D721Med (cell line): ENCODE measurements at places on chromosomes 2 and 18.

- DNase-seq, result peak; percentile 70
Observed at GRCh38 chr2:218883491-218884490, 3.1 kb downstream of the WNT10A start.

DNA sequence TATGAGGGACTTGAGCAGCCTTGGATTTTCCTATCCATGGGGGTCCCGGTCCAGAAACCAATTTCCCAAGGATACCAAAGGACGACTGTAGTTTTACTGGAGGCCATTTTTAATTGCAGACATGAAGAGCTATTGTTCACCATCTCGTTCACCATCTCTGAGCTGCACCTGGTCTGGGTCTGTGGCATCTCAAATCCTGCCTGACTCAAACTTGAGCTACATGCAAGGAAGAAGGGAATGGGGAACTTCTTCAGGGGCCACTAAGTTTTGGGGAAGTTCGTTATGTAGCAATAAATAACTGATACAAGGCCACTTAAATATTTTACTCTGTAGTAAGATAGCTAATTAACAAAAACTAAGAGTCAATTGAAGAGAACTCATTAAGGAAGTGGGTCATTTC lies 2.1 kb upstream of the SMCHD1 start:
- no peak for DNase-seq

GRCh38 chr2:71526141-71526540 lies 72.8 kb downstream of the DYSF start:
- DNase-seq, result no peak

- no peak for DNase-seq
Observed at GRCh38 chr2:47346-47725, 1.0 kb upstream of the FAM110C start.

GRCh38 chr2:69470911-69471310 lies 33.7 kb upstream of the NFU1 start:
- DNase-seq, result no peak

- DNase-seq, result no peak
Observed at GRCh38 chr2:20484034-20484617, 37.3 kb downstream of the RHOB start.

GRCh38 chr2:182173944-182174622 lies 188.4 kb downstream of the PPP1R1C start:
- DNase-seq, result no peak

DNA sequence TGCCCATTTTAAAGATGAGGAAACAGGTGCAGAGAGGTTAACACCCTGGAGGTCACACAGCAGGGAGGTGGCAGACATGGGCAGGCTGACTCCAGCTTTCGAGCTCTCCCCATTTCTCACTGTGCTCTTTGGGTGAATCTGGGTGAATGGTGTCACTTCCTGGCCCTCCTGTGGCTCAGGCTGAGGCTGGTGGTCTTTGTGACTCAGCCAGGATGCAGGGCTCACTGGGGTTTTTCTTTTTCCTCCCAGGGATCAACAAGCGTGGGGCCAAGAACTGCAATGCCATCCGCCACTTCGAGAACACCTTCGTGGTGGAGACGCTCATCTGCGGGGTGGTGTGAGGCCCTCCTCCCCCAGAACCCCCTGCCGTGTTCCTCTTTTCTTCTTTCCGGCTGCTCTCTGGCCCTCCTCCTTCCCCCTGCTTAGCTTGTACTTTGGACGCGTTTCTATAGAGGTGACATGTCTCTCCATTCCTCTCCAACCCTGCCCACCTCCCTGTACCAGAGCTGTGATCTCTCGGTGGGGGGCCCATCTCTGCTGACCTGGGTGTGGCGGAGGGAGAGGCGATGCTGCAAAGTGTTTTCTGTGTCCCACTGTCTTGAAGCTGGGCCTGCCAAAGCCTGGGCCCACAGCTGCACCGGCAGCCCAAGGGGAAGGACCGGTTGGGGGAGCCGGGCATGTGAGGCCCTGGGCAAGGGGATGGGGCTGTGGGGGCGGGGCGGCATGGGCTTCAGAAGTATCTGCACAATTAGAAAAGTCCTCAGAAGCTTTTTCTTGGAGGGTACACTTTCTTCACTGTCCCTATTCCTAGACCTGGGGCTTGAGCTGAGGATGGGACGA lies 13.2 kb downstream of the ITM2C start:
- DNase-seq, result no peak

- DNase-seq, result no peak
Observed at GRCh38 chr2:11559066-11559785, 25.4 kb downstream of the GREB1 start.

DNA sequence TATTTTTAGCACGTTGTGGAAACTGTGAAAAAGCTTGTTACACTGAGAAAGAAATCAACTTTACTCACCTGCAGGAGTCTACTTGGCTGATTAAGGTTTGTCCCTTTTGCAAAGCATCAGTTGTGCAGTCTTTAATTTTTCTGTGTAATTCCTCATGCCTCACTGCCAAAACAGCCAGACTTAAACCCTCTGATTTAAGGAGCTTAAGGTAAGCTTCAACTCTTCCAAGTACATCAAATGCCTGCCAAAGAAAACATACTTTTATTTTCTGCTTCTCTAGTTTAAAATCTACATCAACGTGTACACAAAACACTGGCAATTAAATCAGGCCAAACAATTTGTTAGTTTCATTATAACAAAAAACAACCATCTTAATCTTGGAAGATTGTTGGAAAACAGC lies 98.0 kb upstream of the TTN start:
- DNase-seq, result no peak

DNA sequence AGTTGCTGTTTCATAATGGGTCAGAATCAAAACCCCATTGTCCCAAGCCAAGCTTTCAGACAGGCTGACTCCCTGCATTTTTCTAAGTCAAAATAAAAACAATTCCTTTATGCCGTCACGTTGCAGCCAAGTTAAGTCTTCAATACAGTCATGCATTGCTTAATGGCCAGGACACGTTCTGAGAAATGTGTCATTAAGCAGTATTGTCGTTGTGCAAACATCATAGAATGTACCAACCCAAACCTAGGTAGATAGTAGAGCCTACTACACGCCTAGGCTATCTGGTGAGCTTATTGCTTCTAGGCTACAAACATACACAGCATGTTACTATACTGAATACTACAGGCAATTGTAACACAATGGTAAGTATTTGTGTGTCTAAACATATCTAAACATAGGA lies 160.4 kb upstream of the FOSL2 start:
- no peak for DNase-seq

DNA sequence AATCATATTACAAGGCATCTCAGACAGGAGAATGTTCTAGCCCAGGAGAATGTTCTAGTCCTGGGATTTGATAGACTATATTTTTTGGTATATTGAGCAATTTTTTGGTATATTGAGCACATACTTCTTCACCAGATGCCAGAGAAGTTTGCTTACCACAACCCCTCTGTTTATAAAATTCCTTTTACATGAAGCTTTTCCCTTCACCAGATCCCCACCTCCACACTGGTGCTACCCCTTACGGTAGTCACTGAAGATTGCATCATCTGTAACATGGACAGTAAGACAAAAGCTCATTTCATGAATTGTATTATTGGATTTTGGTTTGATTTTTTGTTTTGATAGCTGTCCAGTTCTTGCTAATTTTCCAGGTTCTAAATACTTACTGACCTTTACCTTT lies 7.2 kb upstream of the HNMT start:
- no peak for DNase-seq

GRCh38 chr2:122105877-122106206 lies 350.4 kb downstream of the TSN start:
- no peak for DNase-seq

GRCh38 chr2:170026361-170026760 lies 151.6 kb upstream of the MYO3B start:
- DNase-seq, result no peak

- DNase-seq, result no peak
Observed at GRCh38 chr2:85761-86160, 39.5 kb upstream of the FAM110C start.

- no peak for DNase-seq
Observed at GRCh38 chr2:71548646-71549425, 95.5 kb downstream of the DYSF start.

GRCh38 chr2:171571721-171572120 lies 49.4 kb downstream of the CYBRD1 start:
- DNase-seq, result no peak

- no peak for DNase-seq
Observed at GRCh38 chr18:67651438-67651837, 134.9 kb upstream of the DSEL start.

GRCh38 chr2:99576775-99577174 lies 87.0 kb upstream of the REV1 start:
- DNase-seq, result no peak

DNA sequence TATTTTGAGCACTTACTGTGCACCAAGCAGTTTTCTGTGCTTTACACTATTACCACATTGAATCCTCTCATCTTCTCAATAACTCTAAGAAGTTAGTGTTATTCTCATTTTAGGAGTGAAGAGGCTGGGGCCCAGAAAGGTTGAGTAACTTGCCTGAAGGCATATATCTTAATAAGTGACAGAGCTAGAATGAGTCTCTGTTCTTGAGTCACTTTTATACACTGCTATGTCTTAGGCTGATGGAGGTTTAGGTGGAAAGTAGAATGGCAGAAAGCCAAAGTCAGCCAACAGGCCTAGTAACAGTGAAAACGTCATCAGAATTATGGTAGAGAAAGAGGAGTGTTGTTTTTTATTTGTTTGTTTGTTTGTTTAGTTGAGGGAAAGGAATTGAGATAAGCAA lies 27.9 kb upstream of the RPE start:
- DNase-seq, result no peak

DNA sequence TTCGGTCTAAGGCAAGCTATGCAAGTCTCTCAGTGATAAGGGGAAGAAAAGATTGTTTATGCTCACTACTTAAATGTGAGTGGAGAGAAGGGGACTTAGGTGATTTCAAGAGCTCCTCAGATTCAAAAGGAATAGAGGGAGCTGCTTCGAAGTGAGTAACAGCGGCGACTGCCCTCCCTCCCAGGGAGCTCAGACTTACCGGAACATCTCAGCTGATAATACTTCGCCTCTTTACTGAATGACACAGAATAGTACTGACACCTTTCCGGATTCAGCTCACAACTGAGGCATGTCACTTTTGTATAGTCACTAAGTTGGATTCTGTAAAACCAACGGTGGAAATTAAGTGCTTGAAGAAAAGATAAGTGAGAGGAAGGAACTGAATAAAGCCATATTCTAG lies 55.5 kb downstream of the DPP4 start:
- no peak for DNase-seq

- DNase-seq, result no peak
Observed at GRCh38 chr2:43222475-43223309, 3.7 kb downstream of the ZFP36L2 start.

DNA sequence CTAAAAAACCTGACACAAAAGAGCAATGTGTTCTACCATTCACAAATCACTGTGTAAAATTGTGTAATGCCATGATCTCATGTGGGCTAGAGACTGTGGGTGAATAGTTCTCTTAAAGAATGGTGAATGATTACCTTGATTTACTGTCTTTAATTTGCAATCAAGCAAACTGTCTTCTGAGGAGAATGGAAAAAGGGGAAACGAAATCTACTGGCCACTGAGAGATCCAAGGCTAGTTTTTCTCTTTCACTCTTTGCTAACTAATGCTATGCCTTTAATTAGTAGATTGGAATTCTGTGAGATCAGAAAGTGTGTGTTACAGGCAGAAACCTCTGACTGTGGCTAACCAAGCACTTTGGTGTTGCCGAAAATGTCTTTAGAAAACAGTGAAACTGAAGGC lies 422.7 kb downstream of the TGIF1 start:
- DNase-seq, result no peak

- no peak for DNase-seq
Observed at GRCh38 chr2:76506538-76506937, 795.8 kb upstream of the GCFC2 start.

- no peak for DNase-seq
Observed at GRCh38 chr2:85231952-85232351, 95.8 kb downstream of the TGOLN2 start.

GRCh38 chr2:7471185-7471584 lies 554.0 kb downstream of the RNF144A start:
- no peak for DNase-seq

DNA sequence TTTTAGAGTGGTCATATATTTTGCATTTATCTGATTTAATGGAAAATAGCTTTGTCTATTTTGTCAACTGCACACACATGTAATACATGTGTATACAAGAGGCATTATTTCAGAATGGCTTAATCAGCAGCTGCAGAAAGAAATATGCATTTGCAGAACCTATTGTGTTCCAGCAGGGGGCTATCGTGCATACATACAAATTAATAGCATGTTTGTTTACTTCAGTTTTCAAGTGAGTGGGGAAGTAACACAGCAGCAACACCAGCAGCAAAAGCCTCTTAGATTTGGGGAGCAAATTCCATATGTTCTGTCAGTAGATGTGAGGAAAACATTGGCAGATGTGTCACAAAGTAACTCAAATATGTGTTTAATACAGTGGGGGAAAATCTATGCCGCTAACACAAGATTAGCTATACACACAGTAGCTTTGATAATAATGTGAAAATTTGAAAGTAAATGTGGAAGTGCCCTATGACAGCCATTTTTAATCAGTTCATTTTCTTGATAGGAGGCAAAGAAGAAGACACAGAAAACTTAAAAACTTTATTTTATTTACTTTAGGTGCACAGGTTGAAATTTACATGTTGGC lies 218.1 kb downstream of the WDR7 start:
- no peak for DNase-seq

DNA sequence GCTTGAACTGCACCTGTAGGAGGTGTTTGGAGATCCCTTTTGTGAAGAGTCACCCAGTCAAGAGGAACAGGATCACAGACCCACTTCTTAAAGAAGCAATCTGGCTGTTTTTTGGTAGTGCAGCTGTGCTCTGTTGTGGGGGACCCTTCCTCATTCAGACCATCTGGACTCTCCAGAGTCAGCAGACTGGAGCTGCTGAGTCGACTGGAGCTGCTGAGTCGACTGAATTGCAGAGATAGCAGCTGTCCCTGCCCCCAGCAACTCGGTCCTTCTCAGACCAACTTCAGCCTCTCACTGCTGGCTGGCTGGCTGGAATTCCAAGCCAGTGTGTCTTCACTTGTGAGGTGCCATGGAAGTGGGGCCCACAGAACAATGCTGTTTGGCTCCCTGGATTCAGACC lies 56.8 kb downstream of the GTF3C3 start:
- no peak for DNase-seq

DNA sequence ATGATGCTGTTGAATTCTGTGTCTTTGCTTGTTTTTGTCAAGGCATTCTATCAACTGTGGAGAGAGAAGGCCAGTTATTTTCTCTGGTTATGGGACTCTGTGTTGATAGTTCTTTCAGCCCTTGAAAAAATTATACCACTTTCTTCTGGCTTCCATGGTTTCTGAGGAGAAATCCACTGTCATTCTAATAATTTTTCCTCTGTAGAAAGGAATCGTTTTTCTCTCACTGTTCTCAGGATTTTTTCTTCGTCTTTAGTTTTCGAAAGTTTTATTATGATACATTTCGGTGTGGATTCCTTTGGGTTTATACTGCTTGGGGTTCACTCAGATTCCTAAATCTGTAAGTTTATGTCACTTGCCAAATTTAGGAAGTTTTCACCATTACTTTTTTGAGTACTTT lies 6.6 kb downstream of the GALNT1 start:
- no peak for DNase-seq

- no peak for DNase-seq
Observed at GRCh38 chr2:241901500-241902351, 32.2 kb downstream of the RTP5 start.

GRCh38 chr2:158953926-158954763 lies 14.3 kb upstream of the TANC1 start:
- DNase-seq, result no peak
